ENCODE measurements at places on chromosomes 7 and 10.
A peak's percentile ranks its signal among the peaks of the same experiment; 100 is the strongest.

DNA sequence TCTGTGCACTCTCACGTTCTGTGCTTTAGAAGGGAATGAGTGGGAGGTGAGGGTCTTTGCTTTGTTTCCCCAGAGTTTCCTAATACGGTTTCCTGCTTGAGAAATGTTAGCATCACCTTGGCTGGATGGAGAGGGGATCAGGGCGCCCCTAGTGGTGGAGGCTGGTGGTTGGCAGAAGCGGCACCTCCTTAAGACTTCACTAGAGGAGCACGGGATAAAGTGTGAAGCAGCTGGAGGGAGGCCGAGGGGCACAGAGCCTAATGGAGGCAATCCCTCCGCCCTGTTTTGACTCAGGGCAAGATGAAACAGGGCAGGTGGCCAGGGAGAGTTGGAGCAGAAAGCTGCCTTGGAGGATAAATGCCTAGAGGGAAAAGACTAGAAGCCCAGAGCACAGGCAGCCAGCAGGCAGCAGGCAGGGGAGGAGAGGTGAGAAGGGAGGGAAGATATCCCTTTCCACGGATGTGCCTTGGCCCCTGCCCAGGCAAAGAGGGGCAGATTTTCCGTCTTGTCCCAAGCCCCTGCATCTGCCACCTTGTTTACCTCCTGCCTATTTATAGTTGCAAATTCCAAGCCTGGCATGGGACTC is 56.0 kb upstream of the BTRC start:
- no peaks in the 10 kb centered on the region for H3K36me3 ChIP-seq
- no peak overlapping the region for H3K4me3 ChIP-seq
- no peak overlapping the region for H3K27ac ChIP-seq
- H3K4me1 ChIP-seq = no peaks in the 10 kb centered on the region

- no peak for DNase-seq
- no peaks in the 10 kb centered on the region for H3K36me3 ChIP-seq
- no peaks in the 10 kb centered on the region for H3K27me3 ChIP-seq
- H3K27ac ChIP-seq = no peak overlapping the region
Measured at GRCh38 chr10:59878915-59879314, 27.4 kb downstream of the CCDC6 start.

DNA sequence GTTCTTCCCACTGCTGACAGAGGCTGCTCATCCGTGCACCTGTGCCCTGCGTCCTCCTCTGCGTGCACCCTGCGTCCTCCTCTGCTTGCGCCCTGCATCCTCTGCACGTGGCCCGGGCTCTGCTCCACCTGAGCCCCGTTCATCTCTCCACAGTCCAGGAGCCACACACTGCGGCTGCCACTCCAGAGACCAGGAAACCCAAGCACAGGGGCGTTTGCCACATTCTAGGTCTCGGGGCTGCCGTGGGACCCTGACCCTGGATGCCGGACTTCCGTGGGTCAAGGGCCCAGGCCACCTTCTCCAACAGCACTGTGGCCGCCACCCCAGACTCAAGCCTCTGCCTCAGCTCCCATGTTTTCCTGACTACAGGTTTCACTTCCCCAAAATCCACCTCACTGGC is 460.4 kb downstream of the PTPRN2 start:
- no peak for DNase-seq
- H3K4me3 ChIP-seq = no peak overlapping the region
- no peaks in the 10 kb centered on the region for H3K27me3 ChIP-seq

- H3K4me3 ChIP-seq = no peak overlapping the region
- no peak overlapping the region for H3K27ac ChIP-seq
- no peaks in the 10 kb centered on the region for H3K36me3 ChIP-seq
- H3K27me3 ChIP-seq = no peaks in the 10 kb centered on the region
Measured at GRCh38 chr7:32500922-32501341, 5.6 kb downstream of the AVL9 start.

- no peaks in the 10 kb centered on the region for H3K4me1 ChIP-seq
- no peaks in the 10 kb centered on the region for H3K27me3 ChIP-seq
- no peak for DNase-seq
Measured at GRCh38 chr7:70193514-70193913, 595.2 kb downstream of the AUTS2 start.

GRCh38 chr7:28498636-28499035 is 86.3 kb downstream of the CREB5 start:
- H3K4me1 ChIP-seq = no peaks in the 10 kb centered on the region
- no peaks in the 10 kb centered on the region for H3K36me3 ChIP-seq
- DNase-seq = no peak

DNA sequence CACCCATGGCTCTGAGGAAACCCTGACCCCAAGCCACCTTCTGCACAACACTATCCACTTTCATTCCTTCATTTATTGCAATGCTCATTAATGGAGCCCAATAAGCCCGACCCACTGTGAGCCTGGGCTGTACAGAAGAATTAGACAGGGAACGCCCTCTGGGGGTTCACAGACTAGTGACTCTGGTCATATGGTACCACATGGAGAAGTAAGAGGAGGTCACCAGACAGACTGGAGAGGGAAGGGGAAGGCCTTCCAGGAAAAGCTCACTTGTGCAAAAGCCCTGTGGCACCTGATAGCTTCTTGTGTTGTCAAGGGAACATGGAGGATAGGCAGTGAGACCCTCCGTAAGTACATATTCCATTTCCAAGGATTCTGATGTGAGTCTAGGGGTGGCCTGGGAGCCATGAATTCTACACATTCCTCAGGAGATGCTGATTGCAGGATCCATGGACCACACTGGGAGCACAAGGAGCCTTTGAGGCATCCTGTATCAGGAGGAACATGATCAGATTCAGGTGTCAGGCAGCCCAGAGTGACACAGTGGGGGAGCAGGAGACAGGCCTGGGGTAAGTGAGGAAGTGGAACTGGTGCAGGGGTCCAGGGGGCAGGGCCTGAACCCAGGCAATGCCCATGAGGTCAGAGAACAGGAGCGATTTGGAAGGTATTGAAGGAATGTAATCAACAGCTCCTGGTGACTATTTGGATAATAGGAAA is 19.9 kb downstream of the TMEM72 start:
- H3K27ac ChIP-seq = no peak overlapping the region
- H3K4me3 ChIP-seq = no peak overlapping the region
- no peaks in the 10 kb centered on the region for H3K27me3 ChIP-seq
- H3K4me1 ChIP-seq = no peaks in the 10 kb centered on the region
- no peak for DNase-seq

GRCh38 chr7:36670585-36671431 is 53.5 kb downstream of the AOAH start:
- DNase-seq = peak; percentile 54
- H3K36me3 ChIP-seq = peaks cover 4% of the 10 kb centered on the region
- no peaks in the 10 kb centered on the region for H3K27me3 ChIP-seq
- peaks cover 7% of the 10 kb centered on the region for H3K4me1 ChIP-seq

DNA sequence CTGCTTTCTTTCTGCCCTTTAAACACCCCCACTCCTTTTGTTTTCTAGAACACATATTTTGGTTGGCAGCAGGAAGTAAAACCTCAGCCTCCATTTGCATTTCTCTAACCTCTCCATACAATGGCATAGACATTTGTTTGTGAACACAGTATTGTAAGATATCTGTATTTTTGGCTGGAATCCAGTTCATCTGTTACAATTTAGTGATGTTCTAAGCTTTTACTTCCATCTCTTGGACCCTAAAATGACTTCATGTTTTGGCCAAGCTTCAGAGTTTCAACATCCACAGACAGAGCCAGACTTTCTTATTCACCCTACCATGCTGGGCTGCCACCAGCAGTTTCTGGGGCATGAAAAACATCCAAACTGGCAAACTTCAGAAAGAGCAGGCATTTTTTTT is 21.1 kb upstream of the AUTS2 start:
- no peaks in the 10 kb centered on the region for H3K27me3 ChIP-seq
- H3K4me3 ChIP-seq = no peak overlapping the region
- H3K36me3 ChIP-seq = no peaks in the 10 kb centered on the region
- no peaks in the 10 kb centered on the region for H3K4me1 ChIP-seq
- no peak for DNase-seq

DNA sequence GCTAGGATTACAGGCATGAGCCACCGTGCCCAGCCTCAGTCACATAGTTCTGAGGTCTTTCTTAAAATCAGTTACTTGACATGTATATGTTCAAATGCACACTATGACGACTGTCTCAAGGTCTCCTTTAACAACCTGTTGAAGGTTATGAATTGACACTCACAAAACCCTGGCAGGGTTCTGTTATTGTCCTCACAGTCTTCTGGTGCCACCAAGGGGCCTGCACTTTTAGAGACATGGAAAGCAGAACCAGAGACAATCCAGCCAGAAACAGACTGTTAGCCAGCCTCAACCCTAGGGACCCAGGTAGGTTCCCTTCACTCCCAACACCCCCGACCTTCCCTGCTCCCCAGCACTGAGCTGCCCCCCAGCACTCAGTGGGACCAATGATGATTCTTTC is 26.4 kb downstream of the TEX36 start:
- DNase-seq = no peak
- H3K27me3 ChIP-seq = no peaks in the 10 kb centered on the region
- H3K36me3 ChIP-seq = no peaks in the 10 kb centered on the region
- no peak overlapping the region for H3K4me3 ChIP-seq

- no peak overlapping the region for H3K4me3 ChIP-seq
- no peaks in the 10 kb centered on the region for H3K4me1 ChIP-seq
- H3K27ac ChIP-seq = no peak overlapping the region
- H3K36me3 ChIP-seq = no peaks in the 10 kb centered on the region
- no peaks in the 10 kb centered on the region for H3K27me3 ChIP-seq
- no peak for DNase-seq
Measured at GRCh38 chr7:111363099-111363498, 199.2 kb downstream of the IMMP2L start.

DNA sequence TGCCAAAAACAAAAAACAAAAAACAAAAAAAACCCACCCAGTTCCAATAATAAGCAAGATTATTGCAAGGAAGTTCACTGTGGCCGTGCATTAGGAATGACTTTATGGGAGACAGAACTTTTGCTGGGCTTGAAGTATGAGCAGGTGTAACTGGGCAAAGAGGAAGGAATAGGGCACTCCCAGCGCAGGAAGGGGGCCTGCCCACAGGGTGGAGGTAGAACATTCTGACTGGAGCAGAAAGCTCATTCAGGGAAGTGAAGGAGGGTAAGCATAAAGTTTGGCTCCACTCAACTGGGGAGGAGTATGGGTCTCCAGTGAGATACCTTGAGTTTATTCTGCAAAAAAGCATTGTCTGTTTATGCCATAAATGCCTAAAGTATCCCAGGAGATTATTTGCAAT is 42.1 kb upstream of the WIPF3 start:
- H3K4me1 ChIP-seq = no peaks in the 10 kb centered on the region
- H3K4me3 ChIP-seq = no peak overlapping the region
- H3K27me3 ChIP-seq = no peaks in the 10 kb centered on the region
- DNase-seq = no peak
- H3K36me3 ChIP-seq = no peaks in the 10 kb centered on the region

GRCh38 chr10:51707821-51708424 is 8.5 kb upstream of the CSTF2T start:
- no peak overlapping the region for H3K4me3 ChIP-seq
- no peaks in the 10 kb centered on the region for H3K36me3 ChIP-seq
- H3K27me3 ChIP-seq = no peaks in the 10 kb centered on the region
- DNase-seq = no peak
- H3K27ac ChIP-seq = peak overlapping the region; percentile 40

DNA sequence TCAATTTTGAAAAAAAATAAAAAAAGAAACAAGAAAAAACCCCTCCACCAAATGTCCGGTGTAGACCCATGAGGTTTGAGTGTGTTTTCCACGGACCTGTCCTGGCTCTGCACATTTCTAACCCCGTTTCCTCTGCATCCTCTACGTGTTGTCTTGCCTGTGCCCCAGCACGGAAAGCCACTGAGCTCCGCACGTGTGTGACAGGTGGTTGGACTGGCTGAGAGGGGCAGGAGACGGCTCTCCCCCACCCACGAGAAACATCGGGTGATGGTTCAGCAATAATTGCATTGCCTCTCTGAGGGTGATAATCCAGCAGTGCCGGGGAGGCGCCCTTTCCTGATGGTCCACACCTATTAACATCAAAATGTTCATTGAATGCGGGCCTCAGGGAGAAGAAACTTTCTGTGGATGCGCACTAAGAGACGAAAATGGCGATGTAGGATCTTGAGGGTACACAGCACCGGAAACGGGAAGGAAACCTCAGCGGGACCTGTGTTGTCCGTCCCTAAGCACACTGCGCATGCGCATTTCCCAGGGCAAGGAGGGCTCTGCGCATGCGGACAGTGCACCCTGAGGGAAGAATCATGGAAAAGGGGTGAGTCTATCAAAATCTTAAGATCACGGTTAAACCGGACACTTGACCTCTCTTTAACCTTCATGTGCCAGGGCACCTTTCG is 470.1 kb upstream of the ADARB2 start:
- H3K27ac ChIP-seq = no peak overlapping the region
- no peak overlapping the region for H3K4me3 ChIP-seq
- no peaks in the 10 kb centered on the region for H3K4me1 ChIP-seq
- H3K36me3 ChIP-seq = no peaks in the 10 kb centered on the region

- no peak overlapping the region for H3K27ac ChIP-seq
- H3K4me1 ChIP-seq = no peaks in the 10 kb centered on the region
- no peaks in the 10 kb centered on the region for H3K36me3 ChIP-seq
- no peaks in the 10 kb centered on the region for H3K27me3 ChIP-seq
Measured at GRCh38 chr7:132351954-132352499, 224.2 kb downstream of the PLXNA4 start.

- no peak overlapping the region for H3K4me3 ChIP-seq
- no peak overlapping the region for H3K27ac ChIP-seq
- H3K27me3 ChIP-seq = no peaks in the 10 kb centered on the region
- no peak for DNase-seq
- H3K36me3 ChIP-seq = no peaks in the 10 kb centered on the region
- no peaks in the 10 kb centered on the region for H3K4me1 ChIP-seq
Measured at GRCh38 chr10:104925232-104925851, 284.3 kb downstream of the SORCS3 start.

- no peaks in the 10 kb centered on the region for H3K36me3 ChIP-seq
- H3K4me3 ChIP-seq = no peak overlapping the region
- peak overlapping the region; percentile 21 for H3K27ac ChIP-seq
- DNase-seq = no peak
Measured at GRCh38 chr7:106568680-106569499, 92.1 kb downstream of the CCDC71L start.

- no peaks in the 10 kb centered on the region for H3K36me3 ChIP-seq
- no peaks in the 10 kb centered on the region for H3K4me1 ChIP-seq
- no peak overlapping the region for H3K4me3 ChIP-seq
Measured at GRCh38 chr7:68955656-68956055, 642.6 kb upstream of the AUTS2 start.

DNA sequence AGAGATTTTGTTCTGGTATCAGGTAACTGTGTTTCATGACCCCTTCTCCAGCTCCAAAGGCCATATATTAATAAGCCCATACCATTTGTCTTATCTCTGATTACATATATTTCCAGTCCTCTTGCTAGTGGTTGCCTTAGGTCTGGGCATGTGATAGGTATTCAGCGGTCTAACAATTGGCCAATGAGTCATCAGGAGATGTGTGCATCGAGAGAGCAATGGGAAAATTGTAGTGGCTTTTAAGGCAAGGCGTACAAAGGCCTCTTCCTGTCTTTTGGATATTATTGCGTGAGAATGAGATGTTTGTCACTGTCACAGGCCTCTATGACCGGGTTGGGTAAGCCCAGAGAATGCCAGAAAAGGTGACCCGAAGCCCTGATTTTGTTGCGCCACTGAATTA is 38.6 kb upstream of the SFRP5 start:
- no peak overlapping the region for H3K4me3 ChIP-seq
- no peak overlapping the region for H3K27ac ChIP-seq
- DNase-seq = no peak
- H3K36me3 ChIP-seq = no peaks in the 10 kb centered on the region

- peaks cover 9% of the 10 kb centered on the region for H3K4me1 ChIP-seq
- H3K27ac ChIP-seq = no peak overlapping the region
- no peaks in the 10 kb centered on the region for H3K27me3 ChIP-seq
- DNase-seq = no peak
- no peaks in the 10 kb centered on the region for H3K36me3 ChIP-seq
- H3K4me3 ChIP-seq = no peak overlapping the region
Measured at GRCh38 chr10:103921248-103921647, 3.3 kb upstream of the STN1 start.

Data from naive thymus-derived CD4-positive, alpha-beta T cell (primary cell).